ENCODE measurements at places on chromosomes 4 and X.

- no peak for DNase-seq
Observed at GRCh38 chrX:57822398-57822797, 87.9 kb downstream of the ZXDA start.

GRCh38 chr4:4397441-4397819 is 10.5 kb downstream of the NSG1 start:
- DNase-seq, result no peak

- DNase-seq, result no peak
Observed at GRCh38 chrX:54415534-54416350, 24.5 kb upstream of the TSR2 start.

DNA sequence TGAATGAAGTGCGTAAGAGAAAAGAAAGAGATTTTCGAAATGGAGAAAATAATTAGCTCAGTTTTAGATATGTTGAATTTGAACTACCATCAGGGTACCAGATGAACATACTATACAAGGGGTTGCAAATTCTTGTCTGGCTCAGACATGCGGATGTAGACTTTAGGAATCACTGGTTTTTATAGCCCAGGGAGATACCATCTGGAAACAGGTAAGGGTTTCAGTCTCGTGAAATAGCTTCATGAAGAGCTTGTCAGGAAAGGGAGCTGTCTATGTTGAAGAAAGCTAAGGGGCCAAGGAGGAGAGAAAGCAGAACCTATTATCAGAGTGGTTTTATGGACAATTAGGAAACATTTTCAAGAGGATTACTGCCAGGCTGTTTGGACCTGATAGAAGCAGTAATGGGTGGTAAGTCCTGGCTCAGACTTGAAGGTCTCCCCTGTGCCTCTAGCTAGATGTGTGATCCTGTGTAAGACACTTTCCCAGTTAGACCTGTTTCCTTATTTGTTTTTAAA is 6.7 kb downstream of the RAB9A start:
- no peak for DNase-seq

DNA sequence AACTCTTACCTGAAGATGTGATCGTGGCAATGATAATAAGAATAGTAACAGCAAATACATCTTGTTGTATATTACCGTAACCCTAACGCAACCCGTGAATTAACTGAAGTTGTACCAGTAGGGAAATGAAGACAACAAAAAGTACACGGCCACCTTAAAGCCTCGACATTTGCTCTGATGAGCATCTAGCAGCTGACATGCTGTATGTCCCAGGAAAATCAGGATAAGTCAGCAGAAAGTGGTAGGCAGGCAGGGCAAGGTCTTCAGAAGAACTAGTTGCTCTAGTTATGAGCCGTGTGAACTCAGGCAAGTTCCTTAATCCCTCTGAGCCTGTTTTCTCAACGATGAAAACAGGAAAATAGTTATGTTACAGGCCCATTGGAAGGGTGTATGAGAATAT is 7.7 kb upstream of the ASB5 start:
- no peak for DNase-seq

DNA sequence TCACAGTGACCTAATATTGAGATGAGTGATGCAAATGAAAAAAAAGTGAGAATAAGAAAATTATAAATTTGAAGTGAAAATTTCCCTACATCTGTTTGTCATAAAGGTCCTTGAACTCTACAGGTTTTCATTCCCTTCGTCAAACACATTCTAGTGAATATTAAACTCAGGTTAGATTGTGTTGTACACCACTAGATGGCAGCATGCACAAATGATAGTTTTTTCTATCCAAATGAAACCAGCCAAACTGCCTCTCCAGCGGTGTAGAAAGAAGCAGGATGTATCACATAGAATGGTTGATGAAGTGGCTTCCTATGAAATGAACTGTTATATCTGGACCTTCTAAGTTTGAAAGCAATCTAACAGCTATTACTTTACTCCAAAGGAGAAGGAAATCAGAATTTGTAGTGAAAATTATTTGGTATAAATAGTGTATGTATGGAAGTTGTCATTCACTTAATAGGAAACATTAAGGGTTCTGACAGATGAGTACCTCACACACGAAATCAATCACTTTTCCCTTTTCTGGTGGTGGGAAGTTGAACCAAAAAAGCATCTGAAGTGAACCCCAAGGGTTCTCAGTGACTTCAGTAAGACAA is 382.7 kb downstream of the UNC5C start:
- DNase-seq, result peak; percentile 11

- no peak for DNase-seq
Observed at GRCh38 chrX:25383196-25383595, 367.4 kb upstream of the ARX start.

DNA sequence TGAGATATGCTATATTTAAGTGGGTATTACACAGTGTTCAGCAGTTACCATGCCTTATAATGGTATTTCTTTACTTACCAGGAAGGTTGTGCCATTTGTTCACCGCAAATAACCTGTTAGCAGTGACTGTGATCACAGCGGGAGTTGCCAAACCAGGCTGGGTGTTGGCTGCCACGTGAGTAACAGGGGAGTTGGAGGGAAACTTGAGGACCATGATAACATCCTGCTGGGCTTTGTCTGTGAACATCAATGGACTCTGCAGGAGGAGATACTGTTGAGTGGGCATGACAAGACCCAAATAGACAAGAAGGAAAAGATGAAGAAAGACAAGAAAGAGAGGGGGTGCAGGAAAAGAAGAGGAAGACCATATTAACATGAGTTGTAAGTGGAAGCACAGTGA is 242.9 kb downstream of the DCLK2 start:
- no peak for DNase-seq

- DNase-seq, result no peak
Observed at GRCh38 chrX:104370089-104370488, 115.4 kb upstream of the ESX1 start.

- no peak for DNase-seq
Observed at GRCh38 chrX:39145859-39146258, 344.6 kb downstream of the MID1IP1 start.

GRCh38 chr4:81818385-81818920 is 346.7 kb upstream of the RASGEF1B start:
- no peak for DNase-seq

DNA sequence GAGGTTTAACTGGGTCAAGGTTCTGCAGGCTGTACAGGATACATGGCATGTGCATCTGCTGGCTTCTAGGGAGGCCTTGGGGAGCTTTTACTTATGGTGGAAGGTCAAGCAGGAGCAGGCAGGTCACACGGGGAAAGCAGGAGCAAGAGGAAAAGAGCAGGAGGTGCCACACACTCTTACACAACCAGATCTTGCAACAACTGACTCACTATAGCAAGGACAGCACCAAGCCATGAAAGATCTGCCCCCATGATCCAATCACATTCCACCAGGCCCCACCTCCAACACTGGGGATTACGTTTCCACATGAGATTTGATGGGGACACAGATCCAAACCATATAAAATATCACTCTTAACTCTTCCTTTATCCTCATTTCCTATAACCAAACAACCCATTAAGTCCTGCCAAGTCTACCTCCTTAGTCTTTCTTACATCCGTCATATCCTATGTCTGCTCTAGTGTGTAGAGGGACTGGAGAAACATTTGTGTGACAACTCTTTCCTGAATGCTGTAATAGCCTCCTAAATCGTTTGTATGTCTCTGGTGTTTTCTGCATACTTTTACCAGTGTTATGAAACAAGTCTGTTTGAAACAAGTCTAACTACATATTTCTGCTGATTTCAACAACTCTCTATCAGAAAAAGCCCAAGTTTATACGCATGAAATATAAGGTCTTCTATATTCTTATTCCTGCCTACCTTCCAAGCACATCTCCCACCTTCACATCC is 8.3 kb upstream of the RAP2C start:
- DNase-seq, result no peak

DNA sequence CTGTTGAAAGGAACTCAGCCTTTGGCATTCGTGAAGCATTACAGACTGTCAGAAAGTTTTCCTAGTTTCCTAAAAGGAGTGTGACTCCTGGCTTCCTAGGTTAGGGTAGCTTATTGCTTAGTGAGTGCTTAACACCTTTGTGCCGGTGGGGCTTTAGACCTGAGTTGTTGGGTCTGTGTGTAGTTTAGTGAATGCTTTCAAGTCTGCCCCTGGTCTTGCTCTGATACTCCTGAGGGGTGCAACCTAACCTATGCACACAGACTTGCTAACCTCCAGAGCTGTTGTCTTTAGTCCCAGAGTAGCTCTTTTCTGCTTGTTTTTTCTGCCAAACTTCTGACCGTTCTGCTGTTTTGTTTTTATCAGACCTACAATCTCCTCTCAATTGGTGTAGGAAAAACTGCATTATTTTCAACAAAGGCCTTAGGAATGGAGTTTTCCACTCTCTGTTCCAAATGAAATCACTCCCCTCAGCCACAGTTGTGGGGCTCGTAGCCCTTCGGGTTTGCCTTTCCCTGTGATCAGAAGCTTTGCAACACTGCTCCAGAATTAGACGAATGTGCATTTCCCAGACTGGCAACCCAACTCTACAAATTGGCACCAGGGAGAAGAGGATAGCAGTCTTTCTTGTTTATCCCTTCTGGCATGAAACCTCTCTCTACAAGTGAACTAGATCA is 1399.1 kb upstream of the PCDH7 start:
- no peak for DNase-seq

- no peak for DNase-seq
Observed at GRCh38 chrX:118047446-118048186, 69.0 kb downstream of the KLHL13 start.

All from activated T-cell treated with anti-CD3 and anti-CD28 coated beads for 4 hours (primary cell).